MCF 10A (cell line): ENCODE measurements at places on chromosomes 5 and 9. TPM values are rescaled to one million over a fixed set of nuclear protein-coding genes. Genes with fewer than 3 reads are reported as not detected.

ECM2 gene
- 10.2 and 13.5 TPM in 2 replicates for total RNA-seq

FGF10 gene
- total RNA-seq, result not detected in 2 replicates

NMUR2 gene
- total RNA-seq, result not detected in 2 replicates

C5orf58 gene
- total RNA-seq, result not detected in 2 replicates

CFAP157 gene
- total RNA-seq, result not detected in 2 replicates

ADCY2 gene
- total RNA-seq, result not detected in 2 replicates

NIPAL4 gene
- 0.40 and 0.96 TPM in 2 replicates for total RNA-seq

SV2C gene
- not detected in 2 replicates for total RNA-seq

DOCK2 gene
- total RNA-seq, result 0.39 and 0.42 TPM in 2 replicates

ADAMTS12 gene
- not detected in 2 replicates for total RNA-seq

LAMC3 gene
- not detected in 2 replicates for total RNA-seq

CAVIN4 gene
- total RNA-seq, result 0.49 and 0.56 TPM in 2 replicates

ANGPTL2 gene
- not detected in 2 replicates for total RNA-seq

IRX2 gene
- total RNA-seq, result 35.4 and 43.4 TPM in 2 replicates

INSYN2B gene
- total RNA-seq, result 0.19 and 0.49 TPM in 2 replicates

CNTNAP3 gene
- total RNA-seq, result 9.9 and 11.2 TPM in 2 replicates

LCN15 gene
- total RNA-seq, result not detected in 2 replicates

UNC13B gene
- total RNA-seq, result 20.6 and 22.9 TPM in 2 replicates

TENT4A gene
- 25.6 and 27.6 TPM in 2 replicates for total RNA-seq

PCDHGB5 gene
- total RNA-seq, result 3.2 and 5.6 TPM in 2 replicates

PCDHGA7 gene
- total RNA-seq, result 0.56 and 0.86 TPM in 2 replicates

F2RL2 gene
- total RNA-seq, result 0.17 and 0.28 TPM in 2 replicates

MYOZ3 gene
- total RNA-seq, result not detected in 2 replicates

DOCK8 gene
- total RNA-seq, result 5.2 and 5.7 TPM in 2 replicates

TAL2 gene
- not detected in 2 replicates for total RNA-seq

NR5A1 gene
- total RNA-seq, result not detected in 2 replicates

GCNT1 gene
- total RNA-seq, result 11.5 and 12.4 TPM in 2 replicates

TOPORS gene
- total RNA-seq, result 16.7 and 18.4 TPM in 2 replicates

IL5 gene
- not detected in 2 replicates for total RNA-seq

FRRS1L gene
- not detected in 2 replicates for total RNA-seq

GADD45G gene
- total RNA-seq, result 0.69 TPM in 1 of 2 replicates, not detected in the other
